ENCODE measurements at places on chromosomes 5 and 9.

DNA sequence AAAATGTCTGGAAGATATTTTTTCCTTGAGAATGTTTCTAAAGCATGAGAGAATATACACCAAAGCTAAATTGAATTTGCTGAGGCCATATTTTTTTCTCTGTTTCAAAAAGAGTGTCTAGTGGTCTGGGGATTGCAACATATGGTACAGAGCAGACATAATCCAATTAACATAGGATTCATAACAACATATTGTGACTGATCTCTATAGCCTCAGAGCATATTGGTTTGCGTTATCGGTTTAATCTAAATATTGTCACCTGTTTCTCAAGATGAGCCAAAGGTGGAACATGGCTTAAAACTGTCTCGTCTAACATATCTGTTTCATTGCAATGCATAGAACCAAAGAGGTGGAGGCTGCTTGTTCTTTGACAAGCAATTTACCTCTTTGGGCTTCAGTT, 3.9 kb downstream of the PPP3R2 start:
- no peak for DNase-seq

DNA sequence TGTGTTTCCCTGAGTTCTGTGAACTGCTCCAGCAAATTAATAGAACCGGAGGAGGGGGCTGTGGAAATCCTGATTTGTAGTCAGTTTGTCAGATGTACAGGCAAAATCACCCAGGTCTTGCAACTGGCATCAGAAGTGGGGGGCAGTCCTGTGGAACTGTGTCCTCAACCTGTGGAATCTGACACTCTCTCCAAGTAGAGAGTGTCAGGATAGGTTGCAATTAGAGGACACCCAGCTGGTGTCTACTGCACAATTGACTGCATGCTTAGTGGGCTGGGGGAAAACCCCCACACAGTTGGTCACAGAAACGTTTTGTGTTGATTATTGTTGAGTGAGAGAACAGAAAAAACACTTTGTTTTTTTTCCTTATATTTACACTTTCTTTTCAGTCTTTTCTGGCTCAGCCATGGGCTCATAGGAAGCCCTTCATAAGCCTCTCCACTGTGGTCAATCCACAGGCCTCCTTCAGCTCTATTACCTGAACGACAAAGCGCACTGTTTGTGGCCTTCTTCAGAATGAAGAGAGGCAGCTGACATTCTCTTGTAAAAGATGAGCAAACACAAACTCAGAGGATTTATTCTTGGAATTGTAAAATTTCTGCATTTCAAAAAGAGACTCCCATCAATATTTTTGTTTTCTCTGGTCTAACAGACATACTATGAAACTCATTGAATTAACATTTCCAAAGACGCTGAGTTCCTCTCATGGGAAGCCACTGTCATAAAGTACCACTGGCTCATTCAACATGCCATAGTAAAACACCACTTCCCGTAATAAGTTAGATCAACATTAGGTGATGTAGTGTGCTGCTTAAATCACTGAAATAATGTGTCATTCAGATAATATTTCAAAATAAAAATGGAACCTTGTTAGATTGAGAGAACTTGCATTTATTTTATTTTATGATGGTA, 348.9 kb upstream of the RFX3 start:
- DNase-seq: no peak

GRCh38 chr5:69034898-69035297, 58.9 kb upstream of the SLC30A5 start:
- no peak for DNase-seq

GRCh38 chr5:79011219-79011836, 26.2 kb upstream of the ARSB start:
- no peak for DNase-seq

DNA sequence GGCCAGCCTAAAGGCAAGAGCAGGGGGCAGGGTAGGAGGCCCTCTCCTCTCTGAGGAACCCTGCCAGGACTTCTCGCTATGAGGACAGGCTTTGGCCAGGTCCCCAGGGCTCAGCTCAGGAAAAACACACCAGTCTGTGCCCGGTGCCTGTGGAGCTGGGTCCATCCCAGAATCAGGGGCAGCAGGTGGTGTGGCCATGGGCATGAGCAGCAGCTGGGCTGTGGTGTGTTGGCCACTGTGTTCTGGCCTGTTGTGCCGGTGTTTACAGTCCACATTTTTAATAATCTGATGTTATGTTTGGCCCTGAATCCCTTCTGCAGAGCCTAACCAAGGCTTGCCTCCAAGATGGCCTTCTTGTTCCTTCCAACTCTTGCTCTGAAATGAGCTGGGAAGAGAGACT, 77.0 kb downstream of the FGF18 start:
- DNase-seq: no peak

- no peak for DNase-seq
Measured at GRCh38 chr5:166354332-166354731, 1937.1 kb upstream of the WWC1 start.

- no peak for DNase-seq
Measured at GRCh38 chr9:136470792-136471469, 11.9 kb downstream of the SEC16A start.

DNA sequence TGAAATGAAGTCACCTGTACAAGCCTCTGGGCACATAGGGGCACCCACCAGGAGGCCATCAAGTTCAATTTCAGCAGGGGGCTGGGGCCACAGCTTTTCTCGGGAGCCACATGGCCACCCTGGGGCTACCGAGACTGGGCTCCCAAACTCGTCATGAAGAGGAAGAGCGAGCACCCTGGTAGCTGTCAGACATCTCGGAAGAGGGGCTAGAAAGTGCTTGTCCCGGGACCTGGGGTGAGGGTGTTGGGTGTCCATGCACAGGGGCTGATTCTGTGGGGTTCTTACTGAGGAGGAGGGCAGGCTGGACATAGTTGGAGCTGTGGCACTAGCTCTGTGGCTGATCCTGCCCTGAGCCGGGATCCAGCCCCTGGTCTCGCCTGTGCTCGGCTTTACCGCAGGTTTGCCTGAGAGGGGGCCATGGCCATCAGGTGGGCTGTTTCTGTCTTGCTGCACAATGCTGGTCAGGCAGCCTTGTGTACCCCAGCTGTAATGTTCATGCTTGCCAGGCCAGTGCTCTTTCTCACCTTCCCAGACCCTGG, 70.3 kb downstream of the PHF2 start:
- DNase-seq: no peak

- no peak for DNase-seq
Measured at GRCh38 chr9:134525070-134525815, 116.4 kb upstream of the COL5A1 start.

GRCh38 chr5:56175488-56175887, 57.6 kb downstream of the ANKRD55 start:
- DNase-seq: no peak

GRCh38 chr5:109218818-109219217, 191.0 kb downstream of the PJA2 start:
- DNase-seq: no peak

GRCh38 chr9:78009186-78009585, 22.4 kb downstream of the GNAQ start:
- DNase-seq: no peak

DNA sequence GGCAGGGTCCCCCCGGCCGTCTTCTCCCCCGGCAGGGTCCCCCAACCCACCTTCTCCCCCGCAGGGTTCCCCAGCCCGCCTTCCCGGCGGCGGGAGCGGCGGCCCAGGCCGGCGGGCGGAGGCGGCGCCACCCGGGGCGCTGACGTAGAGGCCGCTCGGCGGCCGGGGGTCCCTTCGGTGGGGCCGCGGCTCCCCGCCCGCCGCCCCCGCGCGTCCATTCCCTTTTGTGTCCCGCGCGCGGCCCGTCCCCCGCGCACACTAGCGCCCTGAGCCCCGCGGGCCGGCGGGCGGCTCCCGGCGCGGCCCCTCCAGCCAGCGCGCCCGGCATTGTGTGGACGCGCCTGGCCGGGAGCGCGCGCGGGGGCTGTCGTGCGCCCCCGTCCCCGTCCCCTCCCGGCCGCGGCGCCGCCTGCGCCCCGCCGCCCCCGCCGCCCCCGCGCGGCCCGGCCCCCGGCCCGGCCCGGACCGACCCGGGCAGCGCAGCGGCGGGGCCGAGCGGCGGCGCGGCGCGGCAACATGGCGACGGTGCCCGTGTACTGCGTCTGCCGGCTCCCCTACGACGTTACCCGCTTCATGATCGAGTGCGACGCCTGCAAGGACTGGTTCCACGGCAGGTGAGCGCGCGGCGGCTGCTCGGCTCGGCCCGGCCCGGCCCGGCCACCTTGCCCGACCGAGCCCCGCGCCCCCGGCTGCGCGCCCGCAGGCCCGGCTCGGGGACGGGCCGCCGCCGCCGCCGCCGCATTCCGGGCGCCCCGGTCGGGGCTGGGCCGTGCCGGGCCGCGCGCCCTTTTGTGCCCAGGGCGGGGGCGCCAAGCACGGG, at the start of gene PHF2:
Gene PHF2, plus strand, starts transcription at position 327 of the 820 bp plus-strand sequence. Its CDS starts 190 bp downstream, at position 517.
- no peak for DNase-seq

DNA sequence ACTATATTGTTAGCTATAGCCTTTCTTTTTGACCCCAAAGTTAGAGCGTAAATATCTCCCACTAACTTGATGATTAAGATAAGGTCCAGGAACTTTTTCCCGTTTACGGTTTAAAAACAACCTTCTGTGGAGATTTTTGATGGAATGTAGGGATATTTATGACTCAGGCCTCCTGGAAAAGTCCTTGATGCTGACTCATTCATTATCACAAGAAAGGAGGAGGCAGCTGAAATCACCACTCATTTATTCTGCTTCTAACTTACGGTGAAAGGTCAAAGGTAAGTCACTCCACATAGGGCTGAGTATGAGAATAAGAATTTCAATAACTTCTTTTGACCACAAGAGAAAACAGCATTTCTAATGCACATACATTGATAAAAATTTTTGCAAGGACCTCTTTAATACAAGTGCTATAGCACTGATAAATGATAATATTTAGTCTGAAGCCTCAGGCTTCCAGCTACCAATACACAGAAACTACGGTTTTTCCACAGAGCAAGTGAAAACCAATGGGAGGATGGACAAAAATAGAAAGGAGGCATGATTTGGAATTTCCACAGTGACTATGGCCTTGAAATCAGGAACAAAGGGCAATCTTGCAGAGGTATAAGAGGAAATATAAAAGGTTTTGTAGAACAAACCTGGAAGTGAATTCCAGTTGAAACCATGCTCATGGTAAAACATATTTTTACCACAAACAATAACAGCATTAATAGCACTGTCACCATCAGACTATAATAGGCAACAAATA, 146.5 kb downstream of the PPP2R2B start:
- DNase-seq: no peak

DNA sequence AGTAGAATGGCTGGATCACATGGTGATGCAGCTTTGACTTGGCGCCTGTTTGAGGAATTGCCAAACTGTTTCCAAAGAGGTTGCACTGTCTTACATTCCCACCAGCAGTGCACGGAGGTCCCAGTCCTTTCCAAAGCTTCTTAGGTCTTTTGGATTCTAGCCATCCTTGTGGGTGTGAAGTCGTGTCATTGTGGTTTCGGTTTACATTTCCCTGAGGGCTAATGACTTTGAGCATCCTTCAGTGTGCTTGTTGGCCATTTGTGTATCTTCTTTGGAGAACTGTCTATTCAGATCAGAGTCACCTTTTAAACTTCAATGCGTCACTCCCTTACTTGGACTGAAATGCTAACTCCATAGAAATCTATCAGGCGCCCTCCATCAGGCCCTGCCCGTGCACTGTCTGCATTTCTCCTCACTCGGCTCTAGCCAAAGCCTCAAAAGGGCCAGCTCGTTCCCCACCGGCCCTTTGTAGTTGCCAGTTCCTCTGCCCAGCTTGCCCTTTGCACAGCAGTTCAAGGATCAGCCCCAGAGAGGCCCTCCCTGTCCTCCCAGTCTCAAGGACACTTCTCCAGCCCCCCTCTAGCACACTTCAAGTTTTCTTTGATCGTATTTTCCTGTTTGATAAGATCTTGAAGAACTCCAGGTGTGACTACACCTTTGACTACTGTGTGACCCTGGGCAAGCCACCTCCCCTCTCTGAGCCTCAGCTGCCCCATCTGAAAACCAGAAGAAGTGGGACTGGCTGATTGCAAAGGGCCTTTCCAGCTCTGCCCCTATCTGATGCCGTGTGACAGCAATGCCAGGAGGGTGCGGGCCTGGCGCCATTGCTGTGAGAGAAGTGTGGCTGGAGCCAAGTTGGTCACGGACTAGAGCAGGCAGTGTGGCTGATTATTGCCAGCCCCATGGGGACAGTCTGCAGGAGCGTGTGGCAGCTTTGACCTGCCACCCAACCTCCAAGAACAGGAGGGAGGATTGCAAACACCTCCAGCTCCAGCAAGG, 5.6 kb downstream of the HRH2 start:
- DNase-seq: no peak

DNA sequence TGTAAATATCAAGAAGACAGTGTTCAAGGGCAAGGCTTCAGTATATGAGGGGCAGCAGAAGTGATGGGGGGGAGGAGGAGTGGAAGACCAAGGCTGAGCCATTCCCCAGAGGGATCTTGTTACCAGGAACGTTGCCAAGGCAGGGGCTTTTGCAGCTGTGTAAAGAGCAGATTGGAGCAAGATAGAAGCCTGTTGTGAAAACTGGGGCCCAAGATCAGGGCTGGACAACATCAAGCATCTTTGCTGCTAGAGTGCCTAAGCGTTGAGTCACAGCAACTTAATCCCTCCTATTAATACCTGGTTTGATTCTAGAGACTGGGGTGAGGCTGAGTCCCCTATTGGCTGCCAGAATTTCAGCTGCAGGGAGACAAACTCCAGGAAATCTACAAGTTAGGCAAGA, 18.4 kb upstream of the ERCC6L2 start:
- no peak for DNase-seq

- no peak for DNase-seq
Measured at GRCh38 chr5:180090769-180091546, 19.4 kb upstream of the RNF130 start.

DNA sequence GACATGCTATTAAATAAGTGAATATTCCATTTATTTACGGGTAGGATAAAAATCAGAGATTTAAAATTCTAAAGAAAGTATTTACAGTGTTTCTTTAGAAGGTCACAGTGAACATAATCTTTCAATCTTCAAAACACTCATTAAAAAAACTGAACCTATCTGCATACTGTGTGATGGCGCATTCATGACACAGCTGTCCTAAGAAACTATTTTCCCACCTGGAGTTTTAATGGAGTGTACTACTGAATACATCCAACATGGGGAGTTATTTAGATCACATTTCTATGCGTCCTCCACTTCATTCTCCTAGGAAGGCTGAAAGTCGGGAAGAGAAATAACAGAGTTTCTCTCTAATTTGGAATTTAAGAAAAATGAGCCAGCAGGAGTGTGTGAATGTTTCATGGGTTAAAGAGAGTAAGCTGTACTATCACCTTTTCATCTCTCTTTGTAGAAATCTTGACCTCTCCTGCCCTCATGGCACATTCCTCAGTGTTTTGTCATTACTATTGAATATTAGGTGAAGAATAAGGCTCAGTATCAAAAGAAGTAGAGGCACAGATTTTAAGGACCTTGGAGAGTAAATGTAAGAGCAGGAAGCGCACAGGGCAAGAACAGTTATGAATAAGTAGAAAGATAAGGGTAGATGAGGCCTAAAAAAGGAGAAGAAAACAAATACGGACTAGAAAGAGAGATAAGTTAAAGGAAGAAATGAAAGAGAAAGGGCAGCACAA, 551.2 kb upstream of the TUSC1 start:
- no peak for DNase-seq

DNA sequence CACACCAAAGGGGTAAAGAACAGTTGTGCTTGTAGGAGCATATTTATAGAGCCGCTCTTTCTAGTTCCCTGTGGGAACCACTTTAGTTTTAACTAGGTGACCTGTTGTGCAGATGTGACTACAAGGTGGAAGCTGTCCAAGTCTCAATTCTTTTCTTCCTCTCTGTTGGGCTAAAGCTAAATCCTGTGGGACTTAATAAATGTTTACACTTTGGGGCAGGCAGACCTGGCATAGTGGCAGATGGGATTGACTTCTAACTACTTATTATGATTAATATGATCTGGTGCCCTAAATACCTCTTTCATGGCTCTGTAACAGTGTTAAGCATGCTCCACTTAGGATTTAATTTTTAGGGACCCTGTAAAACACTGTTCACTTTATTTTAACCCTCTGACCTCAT, 265.3 kb downstream of the KCTD16 start:
- no peak for DNase-seq
